ENCODE measurements at places on chromosomes 5 and 9.

GRCh38 chr5:54324651-54325271 is 14.4 kb upstream of the ARL15 start:
- DNase-seq: peak; percentile 44

GRCh38 chr5:167843881-167844572 is 447.4 kb upstream of the WWC1 start:
- DNase-seq: no peak

DNA sequence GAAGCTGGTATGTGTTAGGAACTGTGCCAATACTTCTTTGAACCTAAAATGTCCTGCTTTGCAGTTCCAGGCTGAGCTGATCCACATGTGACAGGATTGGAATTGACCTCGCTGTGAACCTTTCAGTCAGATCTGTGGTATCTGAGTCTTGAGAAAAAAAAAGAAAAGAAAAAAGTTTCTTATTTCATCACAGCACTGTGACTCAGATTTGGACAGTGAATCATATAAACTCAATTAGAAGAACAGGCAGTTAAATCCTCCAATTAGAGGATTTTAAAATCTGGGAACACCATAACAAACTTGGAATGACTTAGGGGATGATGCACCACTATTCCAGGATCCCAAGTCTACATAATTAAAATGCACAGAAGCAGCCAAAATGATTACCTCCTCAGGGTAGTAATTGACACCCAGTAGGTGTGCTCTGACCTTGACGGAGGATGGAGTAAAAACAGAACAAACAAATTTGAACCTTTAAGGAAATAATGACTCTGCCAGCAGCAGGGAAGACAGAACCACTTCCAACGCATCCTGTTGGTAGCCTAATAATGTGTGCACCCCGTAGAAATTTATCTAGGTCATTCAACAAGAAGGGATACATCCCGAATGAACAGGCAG is 57.8 kb upstream of the RAI14 start:
- peak; percentile 7 for DNase-seq

DNA sequence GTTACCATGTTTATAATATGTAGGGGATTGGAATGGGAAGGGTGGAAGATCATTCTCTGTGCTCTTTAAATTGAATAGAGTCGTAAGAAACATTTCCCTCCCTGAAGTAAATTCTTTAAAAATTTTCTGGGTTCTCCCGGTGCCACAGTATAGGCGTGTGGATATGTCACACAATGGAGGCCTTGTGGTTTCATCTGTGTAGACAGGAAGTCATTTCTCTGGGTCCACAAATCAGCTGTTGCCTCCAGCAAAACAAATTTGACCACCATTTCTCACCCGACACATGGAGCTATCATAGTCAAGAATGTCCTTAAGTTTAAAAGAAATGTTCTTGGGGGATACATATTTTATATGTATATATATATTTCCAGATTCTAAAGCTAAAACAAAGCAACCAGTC is 17.4 kb downstream of the CEP78 start:
- DNase-seq: no peak

- no peak for DNase-seq
These were observed 109.8 kb upstream of the TBC1D2 start for GRCh38 chr9:98365227-98365669.

DNA sequence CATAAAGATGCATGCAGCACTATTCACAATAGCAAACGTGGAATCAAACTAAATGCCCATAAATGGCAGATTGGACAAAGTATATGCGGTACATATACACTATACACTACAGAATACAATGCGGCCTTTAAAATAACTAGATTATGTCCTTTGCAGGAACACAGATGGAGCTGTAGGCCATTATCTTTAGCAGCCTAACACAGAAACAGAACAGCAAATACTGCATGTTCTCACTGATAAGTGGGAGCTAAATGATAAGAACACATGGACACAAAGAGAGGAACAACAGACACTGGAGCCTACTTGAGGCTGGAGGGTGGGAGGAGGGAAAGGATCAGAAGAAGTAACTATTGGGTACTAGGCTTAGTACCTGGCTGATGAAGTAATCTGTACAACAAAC is 758.2 kb downstream of the TLE1 start:
- no peak for DNase-seq

- no peak for DNase-seq
These were observed 22.8 kb upstream of the F2R start for GRCh38 chr5:76693141-76693540.

GRCh38 chr5:116488356-116489041 is 86.1 kb downstream of the SEMA6A start:
- DNase-seq: no peak

DNA sequence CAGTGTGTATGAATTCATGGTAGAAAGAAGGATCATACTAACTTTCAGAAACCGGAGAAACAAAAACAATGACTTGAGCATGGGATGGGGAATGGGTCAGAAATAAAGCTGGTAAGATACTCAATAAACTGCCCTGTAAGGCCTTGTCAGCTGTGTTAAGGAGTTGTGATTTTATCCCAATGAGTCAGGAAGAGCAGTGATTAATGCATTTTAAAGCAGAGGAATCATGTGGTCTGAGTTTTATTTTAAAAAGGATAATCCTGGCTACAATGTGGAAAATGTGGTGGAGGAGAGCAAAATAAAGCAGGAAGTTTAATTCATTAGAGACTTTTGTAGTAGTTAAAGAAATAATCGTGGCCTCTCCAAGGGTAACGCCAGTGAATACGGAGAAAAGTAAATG is 28.7 kb downstream of the DHX29 start:
- no peak for DNase-seq

- no peak for DNase-seq
These were observed 37.5 kb upstream of the PPP1R26 start for GRCh38 chr9:135442075-135442474.

GRCh38 chr9:81953096-81953495 is 9.8 kb downstream of the SPATA31D3 start:
- no peak for DNase-seq

DNA sequence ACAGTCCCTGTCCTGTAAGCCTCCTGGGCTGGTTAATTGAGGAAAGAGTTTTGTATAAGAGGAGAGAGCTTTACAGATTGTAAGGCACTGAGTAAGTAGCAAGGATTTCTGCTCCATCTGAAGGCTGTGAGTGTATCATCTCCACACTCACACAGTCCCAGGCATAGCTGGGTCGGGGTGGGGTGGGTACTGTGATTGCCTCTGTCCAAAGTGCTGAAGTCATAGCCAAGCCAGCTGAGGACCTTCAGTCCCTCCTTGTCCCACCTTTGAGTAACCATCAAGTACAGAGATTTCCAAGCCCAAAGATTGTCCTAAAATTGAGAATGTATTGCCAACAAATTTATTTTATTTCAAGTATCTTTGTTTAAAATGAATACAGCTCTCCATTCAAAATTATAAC is 5.5 kb upstream of the DNAJB5 start:
- DNase-seq: no peak

- DNase-seq: no peak
These were observed 569.5 kb upstream of the SEMA6A start for GRCh38 chr5:117144086-117144485.

DNA sequence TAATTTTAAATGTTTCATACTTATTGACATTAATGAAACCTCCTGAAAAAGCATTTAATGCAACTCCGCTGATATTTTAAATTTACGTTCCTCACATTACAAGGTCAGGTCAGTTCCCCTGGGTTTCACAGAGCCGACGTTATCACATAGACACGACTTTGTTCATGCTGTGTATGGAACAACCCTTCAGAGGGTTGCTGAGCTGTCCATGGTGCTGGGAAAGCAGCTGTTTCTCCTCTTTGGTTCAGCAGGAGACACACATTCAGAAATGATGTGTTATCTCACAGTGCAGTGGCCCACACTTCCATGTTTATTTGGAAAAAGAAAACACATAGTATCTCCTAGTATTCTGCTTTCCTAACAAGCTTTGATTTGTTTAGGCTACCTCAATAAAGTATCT is 53.5 kb downstream of the PPP2R2B start:
- DNase-seq: peak; percentile 40

Data from head of caudate nucleus (tissue), 42 donors.